ENCODE measurements at places on chromosomes 5 and 9.
A peak's percentile ranks its signal among the peaks of the same experiment; 100 is the strongest.

DNA sequence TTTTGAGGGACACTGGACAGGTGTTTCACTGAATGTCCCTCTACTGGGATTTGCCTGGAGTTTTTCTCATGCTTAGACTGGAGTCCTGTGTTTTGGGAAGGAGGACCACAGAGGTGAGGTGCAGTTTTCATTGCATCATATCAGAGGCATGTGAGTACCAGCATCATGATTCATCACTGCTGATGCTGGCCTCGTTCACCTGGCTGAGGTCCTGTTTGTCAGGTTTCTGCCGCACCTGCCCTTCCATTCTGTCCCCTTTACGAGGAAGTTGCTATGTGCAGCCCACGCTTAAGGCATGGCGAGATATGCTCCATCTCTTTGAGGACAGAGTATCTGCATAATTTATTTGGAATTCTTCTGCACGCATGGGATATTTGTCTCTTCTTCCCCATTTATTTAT lies 162.1 kb downstream of the TENT4A start:
- no peak for DNase-seq

- DNase-seq, result no peak
Measured at GRCh38 chr5:50744776-50745175, 78.3 kb downstream of the PARP8 start.

DNA sequence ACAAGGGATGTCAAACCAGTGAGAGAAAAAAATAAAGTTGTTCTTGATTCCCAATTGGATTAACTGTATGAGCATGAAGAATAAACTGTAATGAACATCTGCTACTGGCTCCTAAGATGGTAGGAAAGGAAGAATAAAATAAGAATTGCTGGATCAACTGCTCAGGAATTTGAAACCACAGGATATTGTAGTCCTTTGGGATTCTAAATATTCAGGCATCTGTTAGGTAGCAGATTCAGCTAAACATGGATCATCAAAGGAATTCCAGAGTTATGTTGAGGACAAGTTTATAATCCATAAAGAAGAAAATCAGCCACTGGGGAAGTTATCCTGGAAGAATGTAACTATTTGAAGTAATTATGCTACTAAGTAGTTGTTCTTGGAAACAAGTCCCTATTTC lies 65.8 kb downstream of the ISL1 start:
- DNase-seq, result no peak

- no peak for DNase-seq
Measured at GRCh38 chr9:406886-407654, 192.4 kb downstream of the DOCK8 start.

- DNase-seq, result no peak
Measured at GRCh38 chr9:86649913-86650312, 295.7 kb upstream of the TUT7 start.

DNA sequence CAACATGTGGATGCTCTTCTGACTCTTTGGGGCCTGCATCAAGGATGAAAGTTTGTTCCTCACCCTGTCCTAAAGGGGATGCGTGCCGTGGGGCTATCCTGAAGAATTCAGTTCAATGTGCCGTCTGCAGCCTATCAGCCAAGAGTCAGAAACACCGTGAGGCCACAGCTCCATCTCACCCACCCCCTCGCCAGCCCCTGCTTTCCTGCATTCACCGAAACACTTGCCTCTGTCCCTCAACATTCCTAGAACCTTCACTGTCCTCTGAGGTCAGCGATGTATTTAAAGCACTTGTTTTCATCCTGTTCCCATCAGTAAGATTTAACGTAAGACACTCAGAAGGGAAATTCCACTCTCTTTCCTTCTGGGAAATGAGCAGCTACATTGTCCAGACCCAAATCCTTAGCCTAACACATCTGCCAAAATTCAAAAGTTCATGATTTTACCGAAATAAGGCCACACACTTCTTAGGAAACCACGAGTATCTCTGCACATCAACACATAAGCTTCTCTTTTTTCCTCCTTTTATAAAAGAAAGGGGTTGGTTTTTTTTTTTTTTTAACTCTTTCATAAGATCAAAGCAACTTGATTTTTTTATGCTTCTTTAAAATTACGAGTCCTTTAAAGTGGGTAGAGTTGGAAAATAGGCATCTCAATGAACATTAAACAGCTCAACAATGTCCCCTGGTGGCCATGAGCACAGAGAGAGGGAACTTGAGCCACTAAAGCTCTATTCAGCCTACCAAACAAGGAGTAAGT lies 100.7 kb downstream of the SUSD1 start:
- peak; percentile 20 for DNase-seq

GRCh38 chr5:42718591-42718990 lies 38.0 kb upstream of the CCDC152 start:
- DNase-seq, result no peak
